ENCODE measurements at places on chromosomes 11 and 22.

DNA sequence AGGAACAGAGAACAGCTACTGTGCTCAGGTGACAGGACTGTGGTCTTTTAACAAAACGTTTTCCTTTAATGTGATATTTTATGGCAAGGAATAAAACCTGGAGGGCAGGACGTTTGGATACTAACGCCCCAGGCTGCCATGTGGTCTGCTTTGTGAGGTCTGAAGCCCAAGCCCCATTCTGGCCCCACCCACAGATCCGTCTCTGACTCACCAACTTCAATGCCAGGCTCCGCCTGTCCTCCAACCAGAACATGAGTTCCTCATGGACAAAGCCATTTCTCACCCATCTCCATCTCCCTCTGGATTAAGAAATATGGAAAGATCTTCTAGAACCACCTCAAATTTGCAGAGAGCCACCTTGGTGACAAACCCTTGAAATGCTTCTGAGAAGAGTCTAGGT is 148.8 kb downstream of the CRYBB2 start:
- no peak for DNase-seq

DNA sequence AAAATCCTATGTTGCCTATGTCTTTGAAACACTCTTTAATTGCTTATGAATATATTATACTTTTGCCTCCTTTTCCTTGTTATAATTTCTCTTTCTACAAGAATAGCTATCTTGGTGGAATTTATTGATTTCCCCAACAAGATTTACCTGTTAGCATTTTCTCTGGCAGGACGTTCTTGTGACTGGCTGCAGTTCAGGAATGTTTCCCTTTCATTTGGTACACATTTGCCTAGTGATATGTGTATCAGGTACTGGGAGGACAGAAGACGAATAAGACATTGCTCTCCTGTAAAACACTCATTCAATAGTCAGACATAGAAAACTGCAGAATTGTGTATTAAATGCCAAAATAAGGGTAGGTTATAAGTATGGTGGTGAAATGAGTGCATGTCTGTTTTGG is 279.9 kb downstream of the FAT3 start:
- DNase-seq, result no peak

DNA sequence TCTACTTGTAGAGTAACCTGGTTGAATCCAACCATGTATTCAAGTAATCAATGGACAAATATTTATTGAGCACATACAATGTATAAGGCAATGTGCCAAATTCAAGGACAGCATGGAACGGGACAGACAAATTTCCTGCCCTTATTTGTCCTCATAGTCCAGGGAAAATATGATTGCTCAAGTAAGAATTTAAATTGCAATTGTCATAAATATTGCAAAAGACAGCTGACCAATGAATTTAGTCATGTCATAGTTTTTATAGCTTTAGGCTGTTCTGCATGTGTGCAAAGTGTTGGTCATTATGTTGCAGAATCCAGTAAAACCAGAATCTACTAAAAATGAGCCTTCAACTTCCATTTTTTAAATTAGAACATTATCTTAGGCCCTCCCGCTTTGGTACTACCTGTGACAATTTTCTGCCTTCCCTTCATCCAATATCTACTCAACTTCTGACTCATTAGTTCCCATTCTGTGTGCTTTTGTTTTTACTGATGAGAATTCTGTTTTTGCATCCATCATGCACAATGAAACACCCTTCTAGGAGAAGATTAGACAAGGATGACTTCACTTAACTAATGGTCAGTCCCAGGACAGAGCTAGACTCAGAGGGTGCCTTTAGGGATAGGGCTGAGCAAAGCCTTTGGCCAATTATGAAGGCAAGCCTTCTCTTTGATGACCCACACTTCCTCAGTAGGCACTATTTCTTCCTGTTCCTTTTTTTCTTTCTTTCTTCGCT is 45.8 kb upstream of the FIBIN start:
- DNase-seq, result no peak

DNA sequence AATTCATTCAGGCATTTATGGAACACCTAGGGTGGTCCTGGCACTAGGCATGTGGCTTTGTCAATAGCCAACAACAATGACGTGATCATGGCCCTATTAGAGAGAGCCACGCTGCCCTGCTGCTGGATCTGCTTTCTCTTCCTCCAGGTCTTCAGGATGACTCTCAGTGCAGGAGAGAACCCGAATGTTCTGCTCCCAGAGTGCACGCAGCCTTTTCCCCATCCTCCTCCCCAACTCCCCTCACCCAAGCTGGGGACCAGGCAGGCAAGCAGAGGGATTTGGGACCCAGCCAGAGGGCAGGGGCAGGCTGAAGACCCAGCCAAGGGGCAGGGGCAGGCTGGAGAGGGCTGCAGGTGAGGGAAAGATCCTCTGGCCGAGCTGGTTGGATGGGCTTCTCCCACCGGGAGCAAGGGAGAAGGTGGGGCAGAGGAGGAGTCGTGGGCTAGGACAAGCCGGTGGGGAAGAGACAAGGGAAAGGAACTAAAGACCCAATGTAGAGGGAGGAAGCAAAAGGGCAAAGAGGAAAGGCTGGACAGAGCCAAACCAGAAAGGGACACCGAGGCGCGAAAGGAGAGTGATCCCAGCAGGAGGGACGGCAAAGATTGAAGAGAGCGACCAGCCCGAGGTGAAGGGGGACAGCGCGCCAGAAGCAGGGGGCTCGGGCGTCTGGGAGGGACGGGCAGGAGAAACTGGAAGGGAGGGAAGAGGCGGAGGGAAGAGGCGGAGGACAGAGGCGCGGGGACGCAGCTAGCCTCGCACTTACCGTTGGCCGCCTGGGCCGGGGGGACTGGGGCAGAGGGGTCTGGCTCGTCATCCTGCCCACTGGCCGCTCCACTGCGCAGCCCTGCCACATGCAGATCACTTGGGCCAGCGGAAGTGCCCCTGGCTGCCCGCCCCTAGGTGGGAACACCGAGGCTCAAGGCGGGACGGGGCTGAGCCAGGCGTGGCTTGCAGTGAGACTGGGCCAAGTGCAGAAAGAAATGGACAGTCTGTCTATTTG is at the start of gene KCTD14:
KCTD14 (minus strand) TSS at position 880 of the 1,000 bp plus-strand sequence; CDS start at position 853, 27 bp downstream.
- DNase-seq, result no peak

DNA sequence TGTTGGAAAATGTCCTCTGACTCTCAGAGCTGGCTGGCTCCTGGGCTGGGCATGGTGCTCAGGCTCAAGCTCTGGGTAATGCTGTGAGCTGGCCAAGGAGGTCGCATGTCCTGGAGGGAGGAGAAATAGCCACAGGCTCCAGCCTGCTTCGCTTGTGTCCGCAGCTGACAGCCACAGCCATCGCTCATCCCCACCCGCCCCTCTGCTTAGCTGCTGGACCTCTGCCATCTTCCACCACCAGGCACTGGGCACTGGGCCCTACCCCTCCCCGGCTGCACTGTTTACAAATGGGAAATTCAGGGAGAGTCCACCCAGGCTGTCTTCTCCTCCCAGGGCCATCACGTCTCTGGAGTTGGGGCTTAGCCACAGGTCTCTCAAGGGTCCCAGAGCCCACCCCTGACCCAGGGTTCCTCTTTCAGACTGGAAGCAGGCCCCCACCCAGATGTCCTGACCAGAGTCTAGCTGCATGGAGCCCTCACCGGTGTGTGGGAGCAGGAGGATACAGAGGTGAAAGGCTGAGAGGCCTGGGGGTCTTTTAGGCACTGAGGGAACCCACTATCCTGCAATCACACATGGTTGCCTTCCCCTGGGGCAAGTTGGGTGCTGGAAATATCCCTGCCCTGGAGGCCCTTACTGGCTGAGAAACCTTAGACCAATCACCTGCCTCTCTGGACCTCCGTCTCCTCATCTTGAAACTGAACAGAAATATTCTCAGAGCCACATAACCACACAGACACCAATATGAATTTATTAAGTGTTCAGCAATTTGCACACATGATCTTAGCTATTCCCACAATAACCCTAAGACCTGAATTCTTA is 62.7 kb downstream of the CD82 start:
- no peak for DNase-seq

DNA sequence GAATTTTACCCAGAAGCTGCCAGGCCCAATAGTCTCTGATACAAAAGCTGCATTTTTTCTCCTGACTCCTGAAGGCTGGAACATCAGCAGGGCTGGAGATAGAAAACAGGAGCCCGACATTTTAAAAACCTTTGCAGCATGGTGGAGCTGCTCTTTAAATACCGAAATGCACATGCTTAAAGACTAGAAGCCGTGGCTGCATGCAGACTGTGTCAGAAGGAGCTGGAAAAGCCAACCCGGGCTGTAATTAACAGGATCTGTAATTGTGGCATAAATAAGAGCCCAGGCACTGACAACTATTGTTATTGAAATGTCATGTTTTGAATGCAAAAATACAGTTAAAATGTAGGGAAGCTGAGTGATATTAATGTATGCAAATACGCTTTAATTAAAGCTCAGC is 304.9 kb upstream of the PLET1 start:
- no peak for DNase-seq

GRCh38 chr11:48106166-48106565 is 110.4 kb upstream of the OR4B1 start:
- DNase-seq, result no peak
